Cardiac ventricle fibroblast (primary cell): ENCODE measurements at places on chromosomes 1 and 21. TPM values are rescaled to one million over a fixed set of nuclear protein-coding genes. Genes with fewer than 3 reads are reported as not detected.

Gene KCNJ9
- not detected in 2 replicates for total RNA-seq

Gene BATF3
- total RNA-seq = not detected in 2 replicates

Gene S100A3
- 3.3 and 11.2 TPM in 2 replicates for total RNA-seq

Gene KCNQ4
- 0.10 TPM in 1 of 2 replicates, not detected in the other for total RNA-seq

Gene PCSK9
- total RNA-seq = 0.29 and 0.31 TPM in 2 replicates

Gene WNT9A
- total RNA-seq = 0.12 TPM in 1 of 2 replicates, not detected in the other

Gene UBXN10
- total RNA-seq = 0.05 TPM in 1 of 2 replicates, not detected in the other

Gene SHE
- 0.83 and 1.1 TPM in 2 replicates for total RNA-seq

Gene RXFP4
- not detected in 2 replicates for total RNA-seq

Gene LHX8
- not detected in 2 replicates for total RNA-seq

Gene RGS13
- not detected in 2 replicates for total RNA-seq

Gene TMOD4
- total RNA-seq = 1.1 TPM in 1 of 2 replicates, not detected in the other

Gene OPTC
- total RNA-seq = not detected in 2 replicates

Gene KIF1B
- total RNA-seq = 18.4 and 25.1 TPM in 2 replicates

Gene AGMAT
- total RNA-seq = 0.31 and 0.39 TPM in 2 replicates

Gene LUZP1
- total RNA-seq = 18.7 and 19.8 TPM in 2 replicates

Gene ZNF436
- total RNA-seq = 31.8 and 32.6 TPM in 2 replicates

Gene CR1
- not detected in 2 replicates for total RNA-seq

Gene RIPK4
- total RNA-seq = 0.54 and 0.56 TPM in 2 replicates

Gene HAO2
- not detected in 2 replicates for total RNA-seq

Gene APOBEC4
- total RNA-seq = not detected in 2 replicates

Gene RNF186
- not detected in 2 replicates for total RNA-seq

Gene TRIM45
- total RNA-seq = 2.2 TPM in 2 replicates

Gene OR2L3
- total RNA-seq = not detected in 2 replicates

Gene POU3F1
- total RNA-seq = 0.19 TPM in 1 of 2 replicates, not detected in the other

Gene AMY1C
- total RNA-seq = not detected in 2 replicates

Gene IL19
- total RNA-seq = not detected in 2 replicates

Gene RGS1
- not detected in 2 replicates for total RNA-seq

Gene CD1E
- not detected in 2 replicates for total RNA-seq

Gene TAS1R3
- 0.06 TPM in 1 of 2 replicates, not detected in the other for total RNA-seq

Gene RFX5
- 16.1 and 23.9 TPM in 2 replicates for total RNA-seq

Gene NT5C1A
- not detected in 2 replicates for total RNA-seq

Gene ZBTB8A
- total RNA-seq = 4.7 and 5.2 TPM in 2 replicates

Gene MMP23B
- total RNA-seq = 13.6 and 15.7 TPM in 2 replicates
